ENCODE measurements at places on chromosomes 1 and 21.

- no peak for DNase-seq
Observed at GRCh38 chr21:26753822-26754221, 91.4 kb downstream of the ADAMTS1 start.

DNA sequence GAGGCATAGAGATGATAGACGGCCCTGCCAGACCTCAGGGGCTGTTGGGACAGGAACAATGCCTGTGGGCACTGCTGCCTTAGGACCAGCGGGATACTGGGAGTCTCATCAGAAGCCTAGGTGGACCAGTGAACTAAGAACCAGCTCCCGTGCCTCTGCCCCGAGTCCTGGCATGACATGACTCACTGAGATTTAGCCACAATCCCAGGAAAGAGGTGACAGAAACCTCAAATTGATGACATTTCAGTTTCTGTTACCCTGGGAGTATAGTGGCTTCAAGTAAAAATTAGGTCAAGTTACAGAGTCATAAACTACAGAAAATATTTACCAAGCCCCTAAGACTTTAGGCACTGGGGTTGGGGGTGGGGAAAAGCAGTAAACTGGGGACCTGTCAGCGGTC is 74.6 kb upstream of the GADD45A start:
- no peak for DNase-seq

GRCh38 chr1:209899948-209900347 is 38.1 kb upstream of the SYT14 start:
- no peak for DNase-seq

DNA sequence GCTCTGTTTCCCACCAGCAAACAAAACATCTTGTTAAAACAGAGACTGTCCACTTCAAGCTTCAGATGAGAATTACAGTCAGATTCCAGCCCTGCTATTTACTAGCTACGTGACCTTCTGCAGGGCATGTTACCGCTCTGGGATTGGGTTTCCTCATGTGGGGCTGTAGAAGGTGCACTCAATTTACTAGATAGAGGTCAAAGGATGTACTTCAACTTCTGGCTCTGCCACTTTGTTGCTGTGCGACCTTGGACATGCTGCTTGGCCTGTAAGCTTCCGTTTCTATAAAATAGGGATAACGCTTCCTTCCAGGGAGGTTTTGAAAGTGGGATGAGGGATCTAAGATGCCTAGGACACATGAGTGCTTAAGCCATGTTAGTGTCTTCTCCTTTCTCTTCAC is 46.0 kb upstream of the LRIG2 start:
- DNase-seq: no peak

DNA sequence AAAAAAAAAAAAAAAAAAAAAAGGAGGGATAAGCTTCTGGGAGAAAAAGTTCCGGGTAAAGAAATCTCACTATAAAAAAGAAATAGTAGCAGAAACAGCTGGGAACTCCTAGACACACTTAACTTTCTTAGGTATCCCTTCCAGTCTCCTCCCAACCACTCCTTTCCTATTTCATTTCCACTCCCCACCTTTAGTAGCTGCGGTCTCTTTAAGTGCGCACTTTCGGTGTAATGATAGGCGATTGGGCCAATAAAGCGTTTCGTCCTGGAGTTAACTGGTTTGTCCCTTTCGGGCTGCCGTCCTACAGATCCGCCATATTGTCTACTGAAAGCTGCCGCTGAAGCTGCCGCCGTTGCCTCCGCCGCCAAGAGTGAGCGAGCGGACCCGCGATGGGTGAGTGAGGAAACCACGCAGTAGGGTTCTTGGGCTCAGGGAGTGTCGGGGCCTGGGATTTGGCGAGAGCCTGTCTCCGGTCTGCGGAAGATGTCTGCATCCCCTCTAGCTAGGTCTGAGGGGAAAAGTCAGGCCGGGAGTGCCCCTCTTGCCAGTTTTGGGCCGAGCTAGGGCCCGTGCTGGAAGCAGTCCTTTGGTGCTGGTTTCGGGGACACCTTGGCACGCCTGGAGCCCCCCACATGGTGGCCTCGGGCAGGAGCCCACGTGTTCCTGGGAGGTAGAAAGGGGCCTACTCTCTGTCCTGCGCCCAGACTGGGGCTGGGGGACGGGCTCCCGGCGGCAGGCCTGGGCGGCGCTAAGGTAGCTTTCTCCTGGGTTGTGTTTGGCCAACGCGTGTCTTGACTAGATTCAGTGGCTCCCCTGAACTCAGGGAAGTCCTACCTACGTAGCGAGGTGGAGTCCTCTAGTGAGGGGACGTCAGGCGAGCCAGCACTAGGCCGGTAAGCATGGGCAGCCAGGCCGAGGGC is at the start of gene KPNA6:
TSS of gene KPNA6 (plus strand) at position 315 of the 920 bp plus-strand sequence. CDS start at position 390, 75 bp downstream.
- peak; percentile 91 for DNase-seq

GRCh38 chr1:213419401-213420030 is 368.5 kb downstream of the RPS6KC1 start:
- no peak for DNase-seq

DNA sequence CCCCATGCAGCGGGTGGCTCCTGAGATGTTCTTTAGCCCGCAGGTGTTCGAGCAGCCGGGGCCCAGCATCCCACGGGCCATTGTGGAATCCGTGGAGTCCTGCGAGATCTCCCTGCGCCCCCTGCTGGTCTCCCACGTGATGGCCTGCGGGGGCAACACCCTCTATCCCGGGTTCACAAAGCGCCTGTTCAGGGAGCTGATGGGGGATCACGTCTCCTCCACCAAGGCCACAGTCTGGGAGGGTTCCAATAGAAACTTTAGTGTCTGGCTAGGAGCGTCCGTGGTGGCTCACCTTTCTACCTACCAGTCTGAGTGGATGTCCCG is 71.0 kb downstream of the ACTL8 start:
- no peak for DNase-seq

DNA sequence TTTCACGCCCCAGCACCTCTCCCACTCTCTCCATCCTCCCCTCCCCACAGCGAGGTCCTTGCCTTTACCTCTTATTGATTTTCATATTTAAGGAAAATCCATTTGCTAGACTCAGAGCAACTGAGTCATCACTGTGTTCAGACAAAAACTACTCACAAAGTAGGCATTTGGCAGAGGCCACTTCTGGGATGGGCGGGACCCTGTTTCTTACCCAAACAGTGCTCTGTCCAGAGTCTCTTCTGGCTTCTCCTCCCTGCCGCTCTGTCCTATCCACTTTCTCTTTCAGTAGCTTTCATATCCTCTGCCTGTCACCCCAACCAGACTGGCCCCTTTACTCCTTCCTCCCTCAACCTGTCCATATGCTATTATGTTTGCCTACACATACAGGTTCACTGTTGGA is 2.4 kb upstream of the NAV1 start:
- no peak for DNase-seq

DNA sequence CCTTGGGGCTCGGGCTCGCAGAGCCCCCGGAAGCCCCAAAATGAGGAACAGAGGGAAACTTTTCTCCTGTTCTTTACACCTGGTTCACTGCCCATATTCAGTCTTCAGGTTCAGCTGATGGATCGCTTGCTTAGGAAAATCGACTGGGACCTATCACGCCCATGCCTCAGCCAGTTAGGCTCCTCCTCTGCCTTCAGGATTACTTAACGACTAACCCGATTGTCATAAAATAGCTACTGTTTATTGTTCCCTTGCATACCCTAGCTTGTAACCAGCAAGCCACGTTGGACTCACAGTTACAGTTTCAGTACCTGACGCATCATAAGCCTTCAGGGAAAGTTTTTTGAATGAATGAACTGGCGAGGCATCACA is 692 bp downstream of the TARDBP start:
- DNase-seq: peak; percentile 42

GRCh38 chr1:42674682-42675081 is 7.5 kb upstream of the YBX1 start:
- no peak for DNase-seq

- DNase-seq: no peak
Observed at GRCh38 chr1:200415227-200415626, 5.4 kb upstream of the ZNF281 start.

DNA sequence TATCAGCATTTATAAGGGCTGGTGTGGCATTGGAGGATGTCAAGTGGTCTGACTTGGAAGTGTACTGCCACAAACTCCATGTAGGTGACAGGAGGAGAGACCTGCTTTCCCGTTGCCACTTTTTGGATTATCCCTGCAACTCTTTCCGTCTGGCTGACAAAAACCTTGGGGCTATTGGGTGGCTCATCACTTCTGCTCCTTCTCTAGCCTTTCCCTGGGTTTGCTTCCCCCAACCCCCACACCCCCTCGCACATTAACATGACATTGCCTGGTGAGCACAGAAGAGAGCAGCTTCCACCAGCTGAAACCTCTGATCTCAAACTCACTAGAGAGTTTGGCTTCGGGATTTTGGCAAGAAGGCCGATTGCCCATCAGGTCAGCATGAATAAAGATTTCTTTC is 39.2 kb downstream of the PROX1 start:
- DNase-seq: no peak

GRCh38 chr1:117842408-117843170 is 86.8 kb downstream of the GDAP2 start:
- no peak for DNase-seq

GRCh38 chr21:46493828-46494227 is 35.1 kb downstream of the DIP2A start:
- DNase-seq: no peak

GRCh38 chr1:90580176-90580575 is 136.9 kb downstream of the BARHL2 start:
- DNase-seq: peak; percentile 64

DNA sequence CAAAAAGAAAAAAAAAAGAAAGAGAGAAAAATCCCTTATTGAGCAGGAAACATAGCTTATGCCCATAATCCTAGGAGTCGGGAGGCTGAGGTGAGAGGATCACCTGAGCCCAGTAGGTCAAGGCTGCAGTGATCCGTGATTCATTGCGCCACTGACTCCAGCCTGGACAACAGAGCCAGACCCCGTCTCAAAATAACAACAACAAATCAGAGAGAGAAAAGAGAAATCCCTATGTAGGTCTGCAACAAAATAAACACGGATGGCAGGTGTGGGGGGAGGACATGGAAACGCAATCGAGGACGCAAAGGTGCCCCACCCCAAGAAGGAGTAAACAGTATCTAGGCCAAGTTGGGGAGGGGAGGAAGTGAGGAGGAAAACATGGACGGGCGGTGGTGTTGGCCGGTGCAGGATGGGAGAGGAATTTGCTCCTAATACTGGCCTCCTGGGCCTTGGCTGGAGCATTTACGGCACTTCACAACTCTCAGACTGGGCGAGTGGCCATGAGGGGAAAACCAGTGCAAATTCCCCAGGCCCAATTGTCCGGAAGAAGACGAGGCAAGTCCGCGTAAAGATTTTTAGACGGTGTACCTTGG is 609 bp upstream of the CHTOP start:
- DNase-seq: no peak

DNA sequence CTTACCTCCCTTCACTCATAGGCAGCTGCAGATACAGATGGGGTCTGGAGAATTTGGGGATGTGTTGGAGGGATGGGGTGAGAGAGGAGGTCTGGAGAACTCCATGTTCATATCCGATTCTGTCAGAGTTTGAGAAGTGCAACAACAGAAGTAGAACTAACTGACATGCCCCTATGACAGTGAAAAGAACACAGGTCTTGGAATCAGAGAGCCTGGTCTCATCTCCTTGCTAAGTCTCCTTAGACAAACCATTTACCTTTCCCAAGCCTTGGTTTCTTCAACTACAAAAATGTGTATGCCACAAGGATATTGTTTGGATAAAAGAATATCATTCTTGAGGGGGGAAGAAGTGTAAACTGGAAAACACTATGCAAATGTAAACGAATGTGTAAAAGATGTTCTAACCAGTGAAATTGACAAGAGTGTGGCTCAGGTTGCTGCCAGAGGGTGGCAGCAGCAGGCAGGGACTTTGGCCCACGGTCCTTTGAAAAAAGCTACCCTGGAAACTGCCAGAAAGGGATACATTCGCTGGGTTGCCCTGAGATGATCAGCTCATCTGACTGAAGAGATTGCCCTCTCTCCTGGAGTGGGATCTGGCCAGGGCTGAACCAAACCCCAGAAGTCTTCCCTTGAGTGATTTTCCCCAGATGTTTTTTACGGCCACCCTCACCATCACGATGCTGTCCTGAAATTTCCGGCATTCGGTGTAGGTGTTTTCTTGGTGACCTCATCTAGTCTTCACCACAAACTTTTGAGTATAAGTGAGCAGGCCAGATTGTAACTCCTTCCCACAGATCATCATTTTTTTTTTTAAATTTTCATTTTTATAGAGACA is 17.0 kb upstream of the CD2 start:
- peak; percentile 33 for DNase-seq

DNA sequence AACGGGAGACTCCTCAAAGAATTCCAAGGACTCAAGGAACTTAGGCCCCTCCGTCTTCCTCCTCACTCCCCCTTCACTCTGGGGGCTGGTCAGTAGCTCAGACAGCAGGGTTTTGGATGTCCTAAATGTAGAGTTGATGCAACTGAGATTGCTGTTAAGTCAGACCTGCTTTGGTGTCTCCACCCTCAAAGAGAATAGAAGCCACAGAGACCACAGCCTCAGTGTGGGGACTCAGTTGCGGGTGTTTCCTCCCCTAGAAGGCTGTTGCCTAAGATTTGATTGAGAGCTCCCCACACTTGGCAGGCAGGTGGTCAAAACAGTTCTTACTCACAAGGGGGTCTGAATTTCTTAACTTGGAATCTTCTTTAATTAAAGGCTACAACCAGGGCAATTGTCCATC is 7.6 kb downstream of the MAN1C1 start:
- no peak for DNase-seq

DNA sequence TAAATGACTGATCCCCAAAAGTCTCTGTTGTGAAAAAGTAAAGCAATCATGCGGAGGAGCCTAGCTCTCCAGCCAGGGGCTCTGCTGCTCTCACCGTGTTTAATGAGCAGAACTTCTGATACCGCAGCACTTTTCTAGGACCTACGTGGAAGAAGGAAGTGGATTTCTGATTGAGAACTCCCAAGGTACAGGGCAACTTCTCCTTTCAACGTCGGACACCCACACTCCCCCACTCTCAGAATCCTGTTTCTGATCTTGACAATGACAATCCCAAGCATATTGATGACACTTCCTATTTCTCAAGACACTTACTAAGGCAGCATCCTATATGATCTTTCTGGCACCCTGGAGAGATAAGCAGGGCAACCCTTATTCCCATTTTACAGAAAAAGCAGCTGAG is 78.4 kb downstream of the PROX1 start:
- no peak for DNase-seq

- DNase-seq: no peak
Observed at GRCh38 chr1:183231545-183231944, 45.5 kb downstream of the LAMC2 start.

Data from large intestine (tissue), 12 donors.